SJCRH30 (cell line): ENCODE measurements at places on chromosomes 5 and 9. TPM values are rescaled to one million over a fixed set of nuclear protein-coding genes. Genes with fewer than 3 reads are reported as not detected.
A peak's percentile ranks its signal among the peaks of the same experiment; 100 is the strongest.

NMUR2 gene
- total RNA-seq = not detected in 2 replicates

CPLANE1 gene
- total RNA-seq = 26.9 and 34.2 TPM in 2 replicates

LCN12 gene
- not detected in 2 replicates for total RNA-seq

COL15A1 gene
- 7.5 and 7.6 TPM in 2 replicates for total RNA-seq

- no peaks in the 10 kb centered on the region for H3K27me3 ChIP-seq
- no peak overlapping the region for H3K27ac ChIP-seq
- DNase-seq = no peak
These were observed 15.8 kb downstream of the ERCC8 start for GRCh38 chr5:60929024-60929423.

GRCh38 chr9:2236850-2237249, 221.7 kb downstream of the SMARCA2 start:
- no peak for DNase-seq
- no peaks in the 10 kb centered on the region for H3K4me1 ChIP-seq
- no peaks in the 10 kb centered on the region for H3K36me3 ChIP-seq

DNA sequence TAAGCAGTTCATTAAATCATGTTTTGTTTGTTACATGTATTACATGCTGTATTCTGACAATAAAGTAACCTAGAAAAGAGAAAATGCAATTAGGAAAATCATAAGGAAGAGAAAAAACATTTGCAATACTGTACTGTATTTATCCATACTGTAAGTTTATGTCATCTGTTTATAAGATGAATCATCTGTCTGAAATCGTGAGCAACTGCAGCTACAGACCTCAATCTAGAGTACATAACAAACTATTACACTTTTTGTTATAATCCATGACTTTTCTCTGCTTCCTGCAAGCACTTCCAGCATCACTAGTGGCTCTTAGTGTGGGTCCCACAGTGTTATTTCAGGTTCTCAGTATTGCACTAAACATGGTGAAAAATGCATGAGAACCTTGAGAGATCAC, 144.4 kb upstream of the NR4A3 start:
- no peak overlapping the region for H3K27ac ChIP-seq
- no peaks in the 10 kb centered on the region for H3K36me3 ChIP-seq
- no peak for DNase-seq
- H3K27me3 ChIP-seq = no peaks in the 10 kb centered on the region

GRCh38 chr5:89399548-89399947, 516.6 kb upstream of the MEF2C start:
- H3K4me1 ChIP-seq = no peaks in the 10 kb centered on the region
- DNase-seq = no peak
- no peak overlapping the region for H3K27ac ChIP-seq
- H3K27me3 ChIP-seq = no peaks in the 10 kb centered on the region
- H3K4me3 ChIP-seq = no peak overlapping the region

GRCh38 chr5:132776938-132777208, 166 bp downstream of the SEPTIN8 start:
- H3K4me1 ChIP-seq = peaks cover 1% of the 10 kb centered on the region; the same call in 1 of the 2 replicates
- H3K4me3 ChIP-seq = peak overlapping the region; percentile 75
- H3K27me3 ChIP-seq = peaks cover 10% of the 10 kb centered on the region; the same call in 1 of the 2 replicates
- no peaks in the 10 kb centered on the region for H3K36me3 ChIP-seq
- no peak for DNase-seq

GRCh38 chr5:978054-978453, 30.5 kb upstream of the NKD2 start:
- no peaks in the 10 kb centered on the region for H3K36me3 ChIP-seq
- no peak overlapping the region for H3K4me3 ChIP-seq
- no peak for DNase-seq
- no peak overlapping the region for H3K27ac ChIP-seq

DNA sequence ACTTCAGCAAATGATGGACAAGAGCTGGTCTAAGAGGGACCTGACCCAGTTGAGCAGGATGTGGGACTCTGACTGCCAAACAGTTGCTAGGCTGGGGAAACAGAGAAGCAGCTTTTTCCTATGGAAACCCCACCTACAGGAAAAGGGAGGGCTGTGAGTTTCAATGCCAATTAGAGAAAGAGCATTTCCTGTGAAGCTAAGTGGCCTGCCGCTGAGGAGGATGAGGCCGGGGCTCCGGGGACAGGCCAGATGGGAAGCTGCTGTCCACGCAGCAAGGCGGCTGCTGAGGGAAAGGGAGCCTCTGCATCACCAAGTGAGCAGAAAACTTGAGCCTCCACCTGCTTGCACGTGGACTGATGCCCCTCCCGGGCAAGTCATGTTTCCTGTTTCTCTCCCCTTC, at the start of gene PCDH12:
Gene PCDH12, minus strand, starts transcription at position 90 of the 400 bp plus-strand sequence. CDS start 351 bp downstream, outside the sequence.
- H3K27me3 ChIP-seq = 0 out of 2 replicates have a peak, but pooled peaks cover 4% of the 10 kb centered on the region
- no peaks in the 10 kb centered on the region for H3K36me3 ChIP-seq
- no peak within 1 kb of the TSS for H3K4me3 ChIP-seq
- H3K27ac ChIP-seq = no peak within 1 kb of the TSS
- H3K4me1 ChIP-seq = peaks cover 16% of the 10 kb centered on the region

- no peak for DNase-seq
- H3K4me1 ChIP-seq = peaks cover 6% of the 10 kb centered on the region; the same call in 1 of the 2 replicates
- no peak overlapping the region for H3K4me3 ChIP-seq
- H3K36me3 ChIP-seq = no peaks in the 10 kb centered on the region
- H3K27me3 ChIP-seq = no peaks in the 10 kb centered on the region
These were observed 4.2 kb downstream of the USP20 start for GRCh38 chr9:129839324-129840023.

DNA sequence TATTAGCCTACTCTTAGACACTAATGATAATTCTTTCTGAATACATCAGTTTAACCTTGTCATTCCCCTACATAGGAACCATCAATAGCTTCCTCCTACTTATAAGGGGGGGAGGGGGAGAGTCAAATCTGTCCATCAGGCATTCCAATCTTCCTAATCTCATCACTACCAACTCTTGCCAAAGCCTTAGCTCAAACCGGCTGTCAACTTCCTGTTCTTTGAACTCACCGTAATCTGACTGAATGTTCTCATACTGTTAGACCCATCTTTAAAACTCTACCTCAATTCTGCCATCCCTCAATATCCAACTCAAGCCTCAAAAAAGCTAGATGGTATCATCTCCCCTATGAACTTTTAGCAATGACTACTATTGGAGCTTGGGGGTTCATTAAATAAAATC, 41.9 kb upstream of the RNF38 start:
- no peaks in the 10 kb centered on the region for H3K36me3 ChIP-seq
- H3K4me1 ChIP-seq = no peaks in the 10 kb centered on the region
- H3K27me3 ChIP-seq = no peaks in the 10 kb centered on the region

GRCh38 chr9:133787754-133788025, 49.5 kb upstream of the SARDH start:
- peaks cover 19% of the 10 kb centered on the region for H3K36me3 ChIP-seq
- no peak overlapping the region for H3K4me3 ChIP-seq
- H3K27me3 ChIP-seq = no peaks in the 10 kb centered on the region
- H3K4me1 ChIP-seq = no peaks in the 10 kb centered on the region; the same call in 1 of the 2 replicates

DNA sequence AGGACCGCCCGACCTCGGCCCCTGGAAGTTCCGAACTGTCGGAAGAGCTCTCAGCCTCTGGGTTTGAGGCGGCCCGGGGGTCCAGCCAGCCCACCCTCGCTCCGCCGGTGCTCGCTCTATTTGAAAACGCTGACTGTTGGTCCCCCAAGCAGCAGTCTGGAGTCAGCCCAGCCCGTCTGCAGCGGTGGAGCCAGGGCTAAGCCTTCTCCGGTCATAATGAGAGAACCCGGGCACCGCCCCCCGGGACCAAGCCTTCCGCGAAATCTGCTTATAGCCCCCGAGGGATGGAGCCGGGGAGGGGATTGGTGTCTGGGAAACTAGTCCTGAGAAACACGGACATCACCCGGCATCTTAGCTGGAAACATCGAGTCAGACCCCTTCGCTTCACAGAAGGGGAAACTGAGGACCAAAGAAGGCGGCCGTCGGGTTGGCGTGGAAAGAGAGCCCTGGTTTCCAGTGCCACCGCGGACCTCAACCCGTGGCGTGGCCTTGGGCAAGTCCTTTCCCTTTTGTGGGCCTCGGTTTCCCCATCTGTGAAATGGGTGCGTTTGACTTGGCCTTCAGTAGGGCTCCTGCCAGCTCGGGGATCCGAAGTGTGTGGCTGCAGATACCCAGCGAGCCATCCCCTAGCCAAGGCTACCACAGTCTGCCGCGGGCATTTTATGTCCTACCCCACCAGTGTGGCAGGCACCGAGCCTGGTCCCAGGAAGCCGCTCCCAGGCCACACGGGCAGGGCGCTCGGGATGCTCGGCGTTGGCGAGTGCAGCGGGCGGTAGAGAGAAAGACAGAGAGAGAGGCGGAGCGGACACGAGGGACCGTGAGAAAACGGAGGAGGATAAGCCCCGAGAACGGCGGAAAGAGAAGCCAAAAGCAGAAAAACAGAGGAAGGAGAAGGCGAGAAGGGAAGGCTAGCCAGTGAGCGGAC, 857 bp downstream of the ADAM19 start:
- H3K27ac ChIP-seq = peak overlapping the region; percentile 71
- peaks cover 23% of the 10 kb centered on the region for H3K4me1 ChIP-seq
- H3K36me3 ChIP-seq = peaks cover 11% of the 10 kb centered on the region
- H3K4me3 ChIP-seq = peak overlapping the region; percentile 98
- no peaks in the 10 kb centered on the region for H3K27me3 ChIP-seq
- peak; percentile 59 for DNase-seq

- H3K4me3 ChIP-seq = no peak overlapping the region
- no peaks in the 10 kb centered on the region for H3K27me3 ChIP-seq
- H3K4me1 ChIP-seq = no peaks in the 10 kb centered on the region
- no peak overlapping the region for H3K27ac ChIP-seq
- no peak for DNase-seq
These were observed 20.5 kb downstream of the SELENOP start for GRCh38 chr5:42791151-42791550.

- no peak for DNase-seq
- no peaks in the 10 kb centered on the region for H3K36me3 ChIP-seq
- H3K27ac ChIP-seq = no peak overlapping the region
- H3K27me3 ChIP-seq = 0 out of 2 replicates have a peak, but pooled peaks cover 3% of the 10 kb centered on the region
These were observed 40.4 kb downstream of the SPARC start for GRCh38 chr5:151646334-151646733.

GRCh38 chr5:1833264-1834021, 32.2 kb downstream of the NDUFS6 start:
- no peak overlapping the region for H3K27ac ChIP-seq
- no peak for DNase-seq
- no peak overlapping the region for H3K4me3 ChIP-seq
- H3K36me3 ChIP-seq = no peaks in the 10 kb centered on the region
- no peaks in the 10 kb centered on the region for H3K4me1 ChIP-seq
- no peaks in the 10 kb centered on the region; the same call in 1 of the 2 replicates for H3K27me3 ChIP-seq

GRCh38 chr5:169223595-169223953, 77.4 kb downstream of the SLIT3 start:
- no peak overlapping the region for H3K4me3 ChIP-seq
- H3K4me1 ChIP-seq = no peaks in the 10 kb centered on the region
- DNase-seq = no peak
- no peaks in the 10 kb centered on the region; the same call in 1 of the 2 replicates for H3K27me3 ChIP-seq
- no peaks in the 10 kb centered on the region for H3K36me3 ChIP-seq
- no peak overlapping the region for H3K27ac ChIP-seq

DNA sequence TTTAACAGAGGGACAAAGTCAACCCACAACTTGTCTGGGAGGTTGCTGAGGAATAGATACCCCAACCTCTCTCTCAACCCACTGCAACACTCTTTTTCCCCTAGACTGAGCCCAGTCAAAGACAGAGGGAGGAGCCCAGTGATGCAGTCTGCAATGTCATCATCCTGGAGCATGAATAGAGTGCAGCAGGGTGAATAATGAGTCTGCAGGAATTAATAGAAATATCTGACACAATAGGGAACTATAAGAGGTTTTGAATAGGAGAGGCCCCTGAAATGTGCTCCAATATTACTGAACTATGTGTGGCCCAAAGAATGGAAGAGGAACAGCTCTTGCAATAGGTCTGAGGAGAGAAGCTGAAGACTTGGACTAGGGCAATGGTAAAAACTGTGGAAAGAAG, 59.1 kb downstream of the PDCD1LG2 start:
- no peak for DNase-seq
- H3K27ac ChIP-seq = no peak overlapping the region
- H3K27me3 ChIP-seq = no peaks in the 10 kb centered on the region
- no peaks in the 10 kb centered on the region for H3K4me1 ChIP-seq

- H3K27ac ChIP-seq = no peak overlapping the region
- no peak overlapping the region for H3K4me3 ChIP-seq
- DNase-seq = no peak
- H3K4me1 ChIP-seq = peaks cover 4% of the 10 kb centered on the region
These were observed 122.4 kb upstream of the FGF10 start for GRCh38 chr5:44511596-44511995.

DNA sequence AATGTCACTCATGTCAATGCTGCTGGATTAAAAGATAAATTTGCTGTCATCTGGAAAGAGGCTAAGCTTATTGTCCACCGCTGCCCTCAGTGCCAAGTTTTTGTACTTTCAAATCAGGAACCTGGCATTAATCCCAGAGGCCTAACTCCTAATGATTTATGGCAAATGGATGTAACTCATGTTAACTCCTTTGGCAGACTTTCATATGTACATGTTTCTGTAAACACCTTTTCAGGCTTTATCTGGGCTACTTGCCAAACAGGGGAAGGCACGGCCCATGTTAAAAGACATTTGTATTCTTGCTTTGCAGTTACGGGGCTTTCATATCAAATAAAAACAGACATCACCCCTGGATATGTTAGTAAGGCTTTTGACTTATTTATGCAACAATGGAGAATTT, 608.0 kb upstream of the ACO1 start:
- H3K4me1 ChIP-seq = no peaks in the 10 kb centered on the region
- H3K4me3 ChIP-seq = no peak overlapping the region
- no peak for DNase-seq
- H3K27me3 ChIP-seq = no peaks in the 10 kb centered on the region
- H3K27ac ChIP-seq = no peak overlapping the region

DNA sequence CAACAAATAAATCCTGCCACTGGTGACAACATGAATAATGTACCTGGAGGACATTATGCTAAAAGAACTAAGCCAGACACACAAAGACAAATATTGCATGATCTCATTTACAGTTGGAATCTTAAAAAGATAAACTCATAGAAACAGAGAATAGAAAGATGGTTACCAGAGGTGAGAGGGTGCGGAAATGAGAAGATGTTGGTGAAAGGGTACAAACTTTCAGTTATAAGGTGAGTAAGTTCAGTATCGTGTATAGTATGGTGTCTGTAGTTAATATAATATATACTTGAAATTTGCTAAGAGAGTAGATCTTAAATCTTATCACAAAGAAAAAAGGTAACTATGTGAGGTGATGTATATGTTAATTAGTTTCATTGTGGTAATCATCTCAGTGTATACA, 63.3 kb downstream of the PRRC1 start:
- DNase-seq = no peak
- no peak overlapping the region for H3K4me3 ChIP-seq
- H3K27me3 ChIP-seq = no peaks in the 10 kb centered on the region
- H3K36me3 ChIP-seq = no peaks in the 10 kb centered on the region

- DNase-seq = no peak
- H3K27ac ChIP-seq = no peak overlapping the region
- H3K4me1 ChIP-seq = no peaks in the 10 kb centered on the region; the same call in 1 of the 2 replicates
- H3K36me3 ChIP-seq = 0 out of 2 replicates have a peak, but pooled peaks cover 3% of the 10 kb centered on the region
- H3K4me3 ChIP-seq = no peak overlapping the region
These were observed 6.4 kb downstream of the SWI5 start for GRCh38 chr9:128282500-128282899.

GRCh38 chr5:140346348-140347221, at the start of gene HBEGF:
TSS of gene HBEGF (minus strand) at chr5:140346603. CDS start at chr5:140346328, 275 bp downstream.
- H3K27ac ChIP-seq = no peak within 1 kb of the TSS
- peaks cover 34% of the 10 kb centered on the region for H3K4me1 ChIP-seq
- DNase-seq = peak; percentile 79
- no peaks in the 10 kb centered on the region for H3K27me3 ChIP-seq
- H3K36me3 ChIP-seq = no peaks in the 10 kb centered on the region
